NCI-H446 (cell line): ENCODE measurements at places on chromosomes 11 and 22.

- no peak for DNase-seq
Observed at GRCh38 chr22:30918761-30919160, 49.8 kb downstream of the MORC2 start.

GRCh38 chr11:99281331-99281730, 260.6 kb downstream of the CNTN5 start:
- DNase-seq: no peak

DNA sequence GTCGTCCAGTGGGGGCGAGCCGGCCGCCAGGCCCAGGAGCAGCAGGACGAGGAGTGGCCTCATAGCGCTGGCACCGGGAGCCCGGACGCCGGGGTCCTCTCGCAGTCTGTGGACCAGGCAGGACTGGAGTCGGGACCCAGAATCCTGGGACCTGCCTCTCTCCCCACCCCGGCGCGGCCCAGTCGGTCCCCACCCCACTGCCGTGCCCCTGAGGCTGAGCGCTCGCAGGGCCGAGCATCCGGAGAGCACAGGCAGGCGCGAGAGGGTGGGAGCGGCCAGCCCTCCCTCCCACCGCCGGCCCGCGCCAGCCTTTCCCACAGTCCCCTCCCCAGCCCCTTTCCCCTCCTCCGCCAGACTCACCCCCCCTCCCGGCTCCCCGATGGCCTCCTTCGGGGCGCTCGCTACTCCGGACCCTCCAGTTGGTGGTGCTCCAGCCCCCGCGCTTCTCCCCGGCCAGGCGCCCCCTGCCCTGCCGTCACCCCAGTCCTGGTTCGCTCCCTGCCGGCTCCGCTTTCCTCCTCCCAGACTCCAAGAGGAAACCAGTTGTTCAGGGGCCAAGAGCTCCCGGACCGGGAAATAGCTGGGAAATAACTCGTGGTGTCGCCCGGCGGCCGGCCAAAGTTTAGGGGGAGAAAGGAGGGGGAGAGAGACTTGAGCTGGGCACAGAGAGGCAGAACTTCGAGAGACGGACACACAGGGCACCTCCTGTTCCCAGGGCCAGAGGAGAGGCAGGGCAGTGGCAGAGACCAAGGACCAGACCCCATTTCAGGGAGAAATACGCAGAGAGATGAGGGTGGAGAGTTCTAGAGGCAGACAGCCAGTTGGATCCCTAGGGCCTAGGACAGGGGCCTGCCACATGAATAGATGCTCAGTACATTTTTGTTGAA, at the start of gene C1QTNF5:
TSS of gene C1QTNF5 (minus strand) at position 549 of the 887 bp plus-strand sequence. CDS start at position 63, 486 bp downstream.
- DNase-seq: no peak

GRCh38 chr11:6611092-6611962, 689 bp downstream of the TAF10 start:
- no peak for DNase-seq

DNA sequence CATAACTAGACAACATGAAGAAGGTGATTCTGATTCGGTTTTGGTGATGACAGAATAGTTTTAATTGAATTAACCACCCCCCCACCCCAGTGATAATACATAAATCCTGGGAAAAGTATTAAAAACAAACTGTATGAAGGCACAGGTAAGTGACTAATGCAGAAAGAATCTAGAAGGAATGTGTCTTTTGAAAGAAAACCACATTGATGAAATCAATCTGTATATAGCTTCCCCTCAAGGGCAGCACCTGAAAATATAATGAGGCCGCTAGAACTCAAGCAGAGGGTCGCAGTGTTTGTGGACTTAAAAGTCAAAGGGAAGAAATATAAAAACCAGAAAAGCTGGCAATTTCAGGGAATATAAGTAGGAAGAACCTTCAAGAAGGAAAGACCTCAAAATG, 580.5 kb upstream of the CHORDC1 start:
- DNase-seq: no peak

DNA sequence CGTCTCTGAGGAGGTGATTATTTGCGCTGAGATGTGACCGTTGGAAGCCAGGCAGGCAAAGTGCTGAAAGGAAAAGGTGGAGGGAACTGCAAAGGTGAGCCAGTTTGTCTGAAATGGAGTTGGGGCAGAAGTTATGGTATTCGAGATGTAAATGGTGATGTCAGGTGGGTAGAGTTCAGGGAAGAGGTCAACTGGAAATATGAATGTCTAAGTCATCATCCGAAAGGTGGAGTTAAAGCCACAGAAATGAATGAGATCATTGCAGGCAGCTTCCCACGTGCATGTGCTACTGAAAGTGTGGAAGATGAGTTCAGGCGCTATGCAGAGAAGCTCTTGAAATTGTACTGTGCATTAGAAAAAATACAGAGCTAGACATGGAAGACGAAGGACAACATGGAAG, 2.2 kb upstream of the BPIFC start:
- no peak for DNase-seq

DNA sequence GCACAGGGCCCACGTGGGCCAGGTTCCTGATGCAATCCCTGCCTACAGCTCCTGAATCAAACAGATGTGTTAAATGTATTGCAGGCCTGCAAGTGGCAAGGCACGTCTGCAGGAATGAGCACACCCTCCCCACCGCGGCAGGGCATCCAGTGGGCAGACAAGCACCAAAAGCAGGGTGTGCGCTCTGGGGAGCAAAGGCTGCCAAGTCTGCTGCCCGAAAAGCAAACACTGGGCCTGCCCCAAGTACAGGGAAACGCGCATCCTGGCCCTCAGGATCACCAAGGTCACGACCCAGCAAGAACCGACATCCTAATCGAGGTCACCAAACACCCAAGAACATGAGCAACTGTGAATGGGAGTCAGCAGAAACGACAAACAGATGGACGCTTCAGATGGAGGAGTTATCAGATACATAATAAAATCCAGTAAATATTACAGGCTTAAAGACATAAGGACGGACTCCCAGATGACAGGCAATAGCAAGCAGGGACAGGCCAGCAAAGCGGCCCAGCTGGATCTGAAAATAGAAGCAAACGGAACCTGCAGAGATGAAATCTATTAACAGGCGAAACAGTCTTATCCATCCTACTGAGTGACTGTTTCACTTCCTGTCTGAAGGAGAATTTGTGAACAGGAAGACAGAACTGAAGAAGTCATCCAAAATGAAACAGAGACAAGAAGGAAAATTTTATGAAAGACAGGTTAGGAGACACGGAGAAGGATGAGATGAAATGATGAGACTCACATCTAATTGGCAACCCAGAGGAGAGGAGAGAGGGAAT, 26.7 kb downstream of the CARS1 start:
- no peak for DNase-seq

GRCh38 chr11:74033046-74033445, 24.2 kb upstream of the UCP3 start:
- DNase-seq: no peak

DNA sequence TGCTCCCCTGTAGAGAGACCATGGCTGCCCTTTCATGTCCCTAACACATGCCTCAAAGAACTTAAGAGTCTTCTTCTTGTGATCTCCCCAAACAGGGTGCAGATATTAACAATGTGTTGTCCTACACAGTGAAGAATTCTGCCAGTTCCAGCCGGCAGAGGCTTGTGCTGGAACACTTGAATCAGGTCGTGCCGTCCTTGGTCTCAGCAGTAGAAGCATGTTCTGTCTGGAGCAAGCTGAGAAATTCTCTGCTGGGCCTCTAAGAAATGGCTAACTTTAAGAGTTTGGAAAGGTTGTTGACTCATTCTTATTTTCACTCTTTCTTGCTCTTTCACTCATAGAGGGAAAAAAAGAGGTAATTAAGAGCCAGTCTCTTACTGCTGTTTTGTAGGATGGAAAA, 71.1 kb upstream of the SLC25A18 start:
- DNase-seq: no peak

DNA sequence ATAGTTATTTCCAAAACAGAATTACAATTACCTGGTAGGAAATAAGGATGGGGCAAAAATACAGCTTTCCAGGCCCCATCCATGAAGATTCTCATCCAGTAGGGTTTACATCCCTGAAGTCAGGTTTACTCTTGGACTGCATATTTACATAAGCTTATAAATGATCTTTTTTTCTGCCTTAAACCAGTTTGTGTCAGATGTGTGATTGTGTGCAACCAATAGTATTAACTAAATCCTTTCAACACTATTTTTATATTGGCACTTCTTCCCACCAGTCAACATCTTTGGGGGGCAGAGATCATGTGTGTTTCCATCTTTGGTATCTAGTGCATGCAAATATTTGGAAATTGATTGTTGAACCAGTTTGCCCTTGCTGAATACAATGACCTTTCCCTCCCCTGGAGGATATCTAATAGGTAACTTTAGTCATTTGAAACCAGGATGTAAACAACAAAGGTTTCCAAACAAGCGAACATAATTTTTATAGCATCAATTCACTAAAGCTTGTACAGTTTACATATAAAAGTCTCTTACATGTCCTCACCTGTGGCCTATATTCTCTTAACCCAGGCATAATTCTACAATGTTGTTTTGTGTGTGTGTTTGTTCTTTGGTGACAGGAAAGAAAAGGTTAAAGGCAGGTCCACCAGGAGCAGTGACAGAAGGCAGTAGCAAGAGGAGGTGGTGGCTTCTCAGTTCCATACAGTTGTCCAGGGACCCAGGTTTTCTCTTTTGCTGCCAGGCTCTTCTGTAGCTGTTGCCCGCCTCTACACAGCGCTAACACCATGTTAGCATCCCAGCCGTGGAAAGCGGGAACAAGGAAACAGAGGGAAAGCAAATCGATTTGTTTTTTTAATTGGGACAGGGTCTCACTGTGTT, 1.7 kb upstream of the ME3 start:
- no peak for DNase-seq

DNA sequence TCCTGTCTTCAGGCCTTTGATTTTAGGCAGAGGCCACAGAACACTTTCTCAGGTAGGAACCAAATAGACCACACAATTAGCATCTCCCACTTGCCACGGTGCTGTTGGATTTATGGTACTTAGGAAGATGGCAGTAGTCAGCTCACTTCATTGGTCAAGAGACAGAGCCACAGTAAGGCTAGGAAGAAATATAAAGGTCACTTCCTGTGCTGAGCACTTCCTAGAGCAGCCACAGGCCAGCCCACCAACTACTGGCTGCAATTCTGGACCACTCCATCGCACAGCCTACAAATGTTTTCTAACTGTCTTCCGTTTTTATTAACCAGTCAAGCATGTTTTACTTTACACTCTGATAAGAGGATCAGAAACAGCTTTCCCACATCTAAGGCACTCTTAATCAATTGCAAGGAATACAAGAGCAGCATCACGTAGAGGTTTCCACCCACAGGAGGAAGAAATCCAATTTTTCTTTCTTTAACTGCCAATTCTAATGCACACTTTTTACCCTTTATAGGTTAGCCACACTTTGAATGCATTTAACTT, 54.7 kb downstream of the ABTB2 start:
- DNase-seq: no peak

DNA sequence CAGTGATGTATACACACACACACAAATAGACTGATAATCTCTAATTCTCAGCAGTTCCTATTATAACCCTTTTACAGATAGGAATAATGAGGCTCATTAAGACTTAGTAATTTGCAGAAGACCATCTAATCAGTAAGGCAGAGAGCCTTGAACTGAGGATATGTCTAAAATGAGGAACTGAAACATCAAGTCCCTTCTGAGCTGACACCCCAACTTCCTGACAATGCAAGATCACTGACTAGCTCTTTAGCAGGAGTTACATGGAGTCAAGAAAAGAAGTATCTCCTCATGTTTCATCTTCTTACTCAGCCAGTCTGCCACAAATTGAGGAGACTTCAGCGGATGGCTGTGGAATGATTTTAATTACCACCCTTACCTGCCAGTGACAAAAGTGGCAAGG, 193.0 kb downstream of the MSANTD4 start:
- DNase-seq: no peak

DNA sequence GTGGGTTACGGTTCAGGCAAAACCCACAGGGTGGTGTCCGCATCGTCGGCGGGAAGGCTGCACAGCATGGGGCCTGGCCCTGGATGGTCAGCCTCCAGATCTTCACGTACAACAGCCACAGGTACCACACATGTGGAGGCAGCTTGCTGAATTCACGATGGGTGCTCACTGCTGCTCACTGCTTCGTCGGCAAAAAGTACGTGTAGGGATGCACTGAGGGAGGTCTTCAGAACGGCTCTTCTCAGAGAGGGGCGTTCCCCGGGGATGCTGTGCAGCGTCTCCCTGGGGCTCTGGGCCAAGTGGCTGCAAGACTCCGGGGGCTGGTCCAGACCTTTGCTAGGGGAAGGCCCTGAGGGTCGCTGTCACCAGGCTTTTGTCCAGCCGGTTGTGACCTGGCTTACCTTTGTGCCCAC, 1.3 kb downstream of the ACR start:
- no peak for DNase-seq

DNA sequence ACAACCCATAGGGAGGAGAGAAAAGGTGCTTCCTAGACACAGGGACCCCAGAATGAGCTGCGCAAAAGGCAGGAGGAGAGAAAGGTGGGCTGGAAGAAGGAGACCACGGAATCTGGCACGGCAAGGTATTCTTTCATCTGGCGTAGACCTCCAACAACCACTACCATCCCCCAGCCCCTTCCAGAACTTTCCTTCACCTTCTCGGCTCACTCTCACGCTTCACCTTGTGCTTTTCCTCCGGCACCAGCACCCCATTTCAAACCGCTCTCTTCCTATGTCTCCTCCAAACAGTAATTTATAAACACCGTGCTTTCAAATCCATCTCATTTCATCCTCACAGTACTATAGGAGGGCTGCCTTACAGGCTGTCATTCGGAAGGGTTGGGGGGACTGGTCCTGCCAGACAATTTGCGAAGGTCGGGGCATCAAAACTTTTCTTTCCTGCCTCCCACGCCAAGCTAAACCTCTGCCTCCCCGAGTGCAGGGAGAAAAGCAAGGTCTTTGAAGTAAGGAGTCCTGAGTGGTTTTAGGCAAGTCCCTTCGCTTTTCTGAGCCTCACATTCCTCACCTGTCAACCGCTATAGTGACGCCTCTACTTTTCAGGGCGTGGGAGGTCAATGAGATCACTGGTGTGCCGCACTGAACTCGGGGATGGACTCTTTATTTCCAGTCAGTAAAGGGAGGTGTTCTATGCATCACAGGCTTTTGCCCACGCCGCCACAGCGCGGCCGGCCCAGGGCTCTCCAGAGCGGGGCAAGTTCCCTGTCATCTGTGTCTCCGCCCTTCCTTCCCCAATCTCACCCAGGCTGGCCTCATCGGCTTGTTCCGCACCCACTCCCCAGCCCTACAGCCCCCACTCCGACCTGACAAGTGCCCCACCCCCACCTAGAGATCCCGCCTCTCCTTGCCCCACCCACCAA, 800 bp downstream of the KCTD21 start:
- DNase-seq: no peak

- no peak for DNase-seq
Observed at GRCh38 chr11:65764434-65764833, 16.3 kb downstream of the AP5B1 start.

- DNase-seq: no peak
Observed at GRCh38 chr22:45199723-45200122, 36.0 kb downstream of the NUP50 start.

- DNase-seq: no peak
Observed at GRCh38 chr11:106913141-106913540, 105.1 kb downstream of the GUCY1A2 start.

GRCh38 chr11:113730887-113731726, 25.0 kb upstream of the TMPRSS5 start:
- peak; percentile 41 for DNase-seq
